ENCODE measurements at places on chromosomes 16 and 17. TPM values are rescaled to one million over a fixed set of nuclear protein-coding genes. Genes with fewer than 3 reads are reported as not detected.

The NXN gene
- total RNA-seq, result 52.2 TPM

The KRTAP9-2 gene
- total RNA-seq, result 6.3 TPM

GRCh38 chr17:61240851-61241468 is 158.7 kb upstream of the TBX2 start:
- DNase-seq, result no peak

- DNase-seq, result no peak
These were observed 58.6 kb upstream of the NUDT7 start for GRCh38 chr16:77663711-77664110.

- DNase-seq, result no peak
These were observed 3.2 kb downstream of the USP32 start for GRCh38 chr17:60388742-60389141.
